ENCODE measurements at places on chromosomes 6 and 20. TPM values are rescaled to one million over a fixed set of nuclear protein-coding genes. Genes with fewer than 3 reads are reported as not detected.

GRCh38 chr6:159493231-159493897 is 199.7 kb downstream of the SOD2 start:
- DNase-seq: no peak

GRCh38 chr6:82086944-82087343 is 160.6 kb downstream of the IBTK start:
- no peak for DNase-seq

DNA sequence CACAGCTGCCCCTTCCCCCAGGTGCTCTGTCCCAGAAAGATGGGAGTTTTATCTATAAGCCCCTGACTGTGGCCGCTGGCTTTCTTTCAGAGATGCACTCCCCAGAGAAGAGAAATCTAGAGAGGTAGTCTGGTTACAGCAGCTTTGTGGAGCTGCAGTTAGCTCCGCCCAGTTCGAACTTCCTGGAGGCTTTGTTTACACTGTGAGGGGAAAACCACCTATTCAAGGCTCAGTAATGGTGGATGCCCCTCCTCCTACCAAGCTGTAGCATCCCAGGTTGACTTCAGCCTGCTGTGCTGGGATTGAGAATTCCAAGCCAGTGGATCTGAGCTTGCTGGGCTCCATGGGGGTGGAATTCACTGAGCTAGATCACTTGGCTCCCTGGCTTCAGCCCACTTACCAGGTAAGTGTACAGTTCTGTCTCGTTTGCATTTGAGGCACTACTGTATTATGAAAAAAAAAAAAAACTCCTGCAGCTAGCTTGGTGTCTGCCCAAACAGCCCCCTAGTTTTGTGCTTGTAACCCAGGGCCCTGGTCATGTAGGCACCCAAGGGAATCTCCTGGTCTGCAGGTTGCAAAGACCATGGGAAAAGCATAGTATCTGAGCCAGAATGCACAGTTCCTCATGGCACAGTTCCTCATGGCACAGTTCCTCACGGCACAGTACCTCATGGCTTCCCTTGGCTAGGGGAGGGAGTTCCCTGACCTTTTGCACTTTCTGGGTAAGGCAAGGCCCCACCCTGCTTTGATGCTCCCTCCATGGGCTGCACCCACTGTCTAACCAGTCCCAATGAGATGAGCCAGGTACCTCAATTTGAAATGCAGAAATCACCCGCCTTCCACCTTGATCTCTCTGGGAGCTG is 275.0 kb downstream of the CENPW start:
- DNase-seq: no peak

GRCh38 chr20:22999756-23000155 is 35.4 kb upstream of the SSTR4 start:
- peak; percentile 69 for DNase-seq

GRCh38 chr6:149318581-149319286 is 1.2 kb downstream of the TAB2 start:
- peak; percentile 40 for DNase-seq

DNA sequence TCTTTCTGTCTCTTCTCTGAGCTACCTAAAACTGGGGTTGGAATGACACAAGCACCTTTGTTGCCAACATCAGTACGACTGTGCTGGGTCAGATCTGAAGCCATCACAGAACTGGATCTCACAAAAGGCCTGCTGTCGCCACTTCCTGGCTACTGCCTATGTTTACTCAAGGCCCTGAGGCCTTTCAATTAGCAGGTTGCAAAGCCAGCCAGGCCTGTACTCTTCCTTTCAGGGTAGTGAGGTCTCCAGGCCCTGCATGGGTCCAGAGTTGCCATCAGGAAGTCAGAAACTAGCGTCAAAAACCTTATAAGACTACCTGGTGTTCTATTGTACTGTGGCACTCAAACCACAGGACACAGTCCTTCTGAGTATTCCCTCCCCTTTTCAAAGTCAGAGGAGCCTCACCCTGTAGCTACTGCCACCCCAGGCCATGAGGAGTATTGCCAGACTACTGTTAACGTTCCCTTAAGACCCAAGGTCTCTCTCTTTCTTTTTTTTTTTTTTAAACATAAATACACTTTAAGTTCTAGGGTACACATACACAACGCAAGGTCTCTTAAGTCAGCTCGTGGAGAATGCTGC is 937.4 kb upstream of the GJE1 start:
- no peak for DNase-seq

DNA sequence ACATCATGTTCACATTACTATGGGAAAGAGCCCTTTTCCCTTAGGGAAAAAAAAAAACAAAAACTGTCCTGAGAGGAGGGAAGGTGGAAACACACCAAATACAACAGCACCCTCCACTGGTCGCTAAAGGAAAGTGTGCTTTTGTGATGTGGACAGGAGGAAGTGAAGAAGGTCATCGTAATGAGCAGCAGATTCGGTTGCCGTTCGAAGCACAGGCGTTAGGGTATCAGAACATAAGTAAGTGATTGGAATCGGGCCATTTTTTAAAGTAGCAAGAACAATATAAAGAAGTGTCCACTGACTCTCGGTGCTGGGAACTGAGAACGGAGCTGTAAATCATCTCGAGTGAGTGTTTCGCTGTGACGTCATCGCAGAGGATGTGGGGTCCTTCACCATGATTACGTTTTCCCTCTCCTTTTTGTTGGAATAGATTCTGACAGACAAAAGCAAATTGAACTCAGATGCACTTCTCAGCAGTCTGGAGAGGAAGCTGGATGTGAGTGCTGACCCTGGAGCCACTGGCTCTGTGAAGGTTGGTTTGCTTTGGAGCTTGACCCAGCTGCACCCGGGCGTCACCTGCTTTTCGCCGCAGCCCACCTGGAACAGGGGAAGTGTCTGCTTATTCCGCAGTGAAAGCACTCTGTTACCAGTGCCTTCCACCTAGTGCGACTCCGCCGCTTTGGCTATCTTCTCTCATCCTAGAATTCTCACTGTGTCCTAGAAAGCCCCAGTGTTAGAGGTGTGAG is 203.6 kb upstream of the GMDS start:
- peak; percentile 46 for DNase-seq

DNA sequence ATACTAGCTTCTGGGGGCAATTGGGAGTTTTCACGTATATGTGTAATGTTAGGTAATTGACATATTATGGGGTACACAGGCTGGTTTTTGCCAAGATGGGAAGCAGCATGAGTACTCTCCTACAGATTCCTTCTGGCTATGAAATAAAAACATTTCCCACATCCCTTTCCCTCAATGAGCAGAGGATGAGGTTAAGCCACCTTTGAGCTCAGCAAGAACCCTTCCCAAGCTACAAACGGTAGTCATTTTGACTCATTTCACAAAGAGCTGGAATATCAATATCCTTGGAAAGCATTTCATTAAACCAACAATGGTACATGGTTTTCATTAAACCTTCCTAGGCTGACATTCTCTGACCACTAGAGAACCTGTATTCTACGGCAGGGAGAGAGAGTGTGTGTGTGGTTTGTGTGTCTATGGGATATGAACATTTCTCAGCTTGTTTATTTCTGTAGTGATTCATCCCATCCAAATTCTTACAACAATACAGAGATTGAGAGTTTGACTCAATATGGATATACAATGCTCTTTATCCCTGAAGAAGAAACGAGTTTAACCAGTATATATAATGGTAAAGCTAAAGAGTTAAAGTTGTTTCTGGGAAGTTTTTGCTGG is 119.5 kb downstream of the ARHGAP18 start:
- no peak for DNase-seq

DNA sequence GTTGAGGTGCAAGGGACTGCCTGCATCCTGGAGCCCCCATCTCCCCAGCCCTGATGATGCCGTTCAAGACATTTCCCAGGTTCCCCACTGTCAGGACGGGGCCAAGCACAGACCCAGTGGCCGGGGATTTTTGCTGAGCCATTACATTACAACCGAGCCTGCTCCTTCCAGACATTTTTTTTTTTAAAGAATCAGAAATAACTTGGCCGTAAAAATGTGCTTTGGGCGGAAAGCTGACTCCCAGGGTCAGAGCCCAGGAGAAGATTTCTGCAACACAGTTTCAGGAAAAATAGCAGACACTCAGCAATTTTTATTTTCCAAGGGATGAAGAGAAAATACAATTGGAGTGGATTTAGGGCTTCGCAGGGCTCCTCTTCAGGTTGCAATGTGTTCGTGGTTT is 87.9 kb downstream of the LRFN2 start:
- no peak for DNase-seq

DNA sequence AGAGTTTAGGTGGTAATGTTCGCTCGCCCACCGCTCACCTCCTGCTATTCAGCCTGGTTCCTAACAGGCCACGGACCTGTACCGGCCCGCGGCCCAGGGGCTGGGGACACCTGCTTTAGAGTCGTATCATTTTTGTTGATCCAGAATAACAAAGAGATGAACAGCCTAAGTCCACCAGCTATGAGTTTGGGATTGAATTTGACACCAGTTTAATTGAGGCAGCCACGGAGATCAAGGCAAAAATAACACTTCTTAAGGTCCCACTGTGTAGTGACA is 108.5 kb downstream of the TSHZ2 start:
- DNase-seq: no peak

DNA sequence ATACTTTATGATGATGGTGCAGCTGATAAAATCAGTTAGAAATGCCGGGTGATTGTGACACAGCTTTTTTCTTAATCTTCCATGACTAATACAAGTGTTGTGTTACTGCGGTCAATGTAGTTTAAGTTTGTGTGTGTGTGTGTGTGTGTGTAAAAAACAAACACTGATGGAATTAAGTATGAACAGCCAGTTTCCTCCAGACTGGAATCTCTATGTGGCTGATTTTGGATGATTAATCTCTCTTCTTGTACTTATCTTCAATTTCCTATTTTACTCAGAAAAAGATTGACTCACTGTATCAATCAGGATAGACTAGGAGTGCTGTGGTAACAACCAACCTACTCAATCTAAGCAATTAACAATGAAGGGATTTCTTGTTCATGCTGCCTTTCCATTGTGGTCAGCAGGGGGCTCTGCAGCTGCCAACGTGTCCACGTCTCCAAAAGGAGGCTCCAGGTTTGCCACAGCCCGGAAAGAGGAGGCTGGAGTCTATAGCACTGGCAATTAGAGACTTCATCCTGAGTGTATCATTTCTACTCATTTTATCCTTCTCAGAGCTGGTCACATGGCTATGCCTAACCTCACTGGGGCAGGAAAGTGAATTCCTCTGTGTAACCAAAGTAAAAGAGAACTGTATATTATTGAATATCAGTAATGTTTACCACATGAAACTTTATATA is 107.7 kb downstream of the CD109 start:
- peak; percentile 47 for DNase-seq

GRCh38 chr20:44221368-44221954 is 10.9 kb upstream of the OSER1 start:
- no peak for DNase-seq

GRCh38 chr6:134115715-134116074 is 63.3 kb upstream of the SLC2A12 start:
- no peak for DNase-seq

DNA sequence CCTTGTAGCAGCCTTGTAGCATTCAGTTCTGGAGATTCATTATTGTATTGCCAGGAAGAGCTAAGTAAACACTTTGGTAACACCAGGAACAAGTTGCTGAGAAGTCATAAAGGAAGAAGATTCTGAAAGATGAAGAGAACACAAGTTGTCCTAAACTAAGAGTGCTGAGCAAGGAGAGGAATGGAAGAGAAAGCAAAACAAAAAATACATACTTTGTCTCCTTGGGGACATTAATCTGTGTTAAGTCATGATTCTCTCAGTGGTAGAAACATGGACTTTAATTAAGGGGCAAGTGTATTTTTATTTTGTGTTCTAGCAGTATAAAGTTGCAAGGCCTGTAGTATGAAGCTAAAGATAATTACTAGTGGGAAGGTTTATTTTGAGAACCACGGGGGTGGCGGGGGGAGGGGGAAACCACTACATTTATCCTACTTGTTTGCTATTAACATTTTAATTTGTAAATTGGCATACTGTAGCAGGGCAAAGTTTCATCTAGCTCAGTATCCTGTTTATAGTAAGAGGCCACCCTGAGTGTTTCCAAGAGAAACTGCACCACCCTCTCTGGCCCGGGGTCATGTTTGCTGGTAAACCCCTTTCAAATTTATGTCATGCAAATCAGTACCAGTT is 463.0 kb downstream of the CDKAL1 start:
- DNase-seq: no peak

- no peak for DNase-seq
Observed at GRCh38 chr20:57435105-57435497, 43.9 kb downstream of the RBM38 start.

GRCh38 chr20:24134930-24135329 is 146.4 kb upstream of the GGTLC1 start:
- no peak for DNase-seq

- no peak for DNase-seq
Observed at GRCh38 chr20:46057856-46058598, 29.0 kb downstream of the SLC12A5 start.

DNA sequence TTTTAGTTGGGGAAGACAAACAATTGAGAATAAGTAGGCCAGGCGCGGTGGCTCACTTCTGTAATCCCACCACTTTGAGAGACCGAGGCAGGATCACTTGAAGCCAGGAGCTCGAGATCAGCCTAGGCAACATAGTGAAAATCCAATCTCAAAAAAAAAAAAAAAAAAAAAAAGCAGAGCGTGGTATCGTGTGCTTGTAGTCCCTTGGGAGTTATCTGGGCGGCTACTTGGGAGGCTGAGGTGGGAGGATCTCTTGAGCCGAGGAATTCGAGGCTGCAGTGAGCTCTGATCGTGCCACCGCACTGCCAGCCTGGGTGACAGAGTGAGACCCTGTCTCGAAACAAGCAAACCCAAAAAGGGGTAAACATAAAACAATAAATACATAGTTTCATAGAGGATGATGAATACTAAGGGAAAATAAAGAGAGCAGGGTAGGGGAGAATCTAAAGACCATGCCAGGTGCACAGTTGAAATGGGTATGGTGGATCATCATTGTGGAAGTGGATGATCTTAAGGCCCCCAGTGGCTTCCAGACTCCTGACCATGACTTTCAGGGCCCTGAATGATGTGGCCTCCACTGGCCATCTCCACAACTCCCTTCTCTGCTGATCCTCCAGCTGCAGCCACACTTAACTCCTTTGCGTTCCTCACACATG is 947 bp downstream of the POFUT1 start:
- no peak for DNase-seq

The AIG1 gene
- 22.8 TPM for total RNA-seq

The TMC2 gene
- 0.10 TPM for total RNA-seq

The ID4 gene
- 68.6 TPM for total RNA-seq

The ADGRF5 gene
- total RNA-seq: 24.4 TPM

The TRIM40 gene
- total RNA-seq: not detected

The KCNG1 gene
- 1.7 TPM for total RNA-seq

The SCRT2 gene
- total RNA-seq: not detected

The SMLR1 gene
- not detected for total RNA-seq

The IP6K3 gene
- 3.8 TPM for total RNA-seq
